ENCODE measurements at places on chromosomes 5 and 9.

DNA sequence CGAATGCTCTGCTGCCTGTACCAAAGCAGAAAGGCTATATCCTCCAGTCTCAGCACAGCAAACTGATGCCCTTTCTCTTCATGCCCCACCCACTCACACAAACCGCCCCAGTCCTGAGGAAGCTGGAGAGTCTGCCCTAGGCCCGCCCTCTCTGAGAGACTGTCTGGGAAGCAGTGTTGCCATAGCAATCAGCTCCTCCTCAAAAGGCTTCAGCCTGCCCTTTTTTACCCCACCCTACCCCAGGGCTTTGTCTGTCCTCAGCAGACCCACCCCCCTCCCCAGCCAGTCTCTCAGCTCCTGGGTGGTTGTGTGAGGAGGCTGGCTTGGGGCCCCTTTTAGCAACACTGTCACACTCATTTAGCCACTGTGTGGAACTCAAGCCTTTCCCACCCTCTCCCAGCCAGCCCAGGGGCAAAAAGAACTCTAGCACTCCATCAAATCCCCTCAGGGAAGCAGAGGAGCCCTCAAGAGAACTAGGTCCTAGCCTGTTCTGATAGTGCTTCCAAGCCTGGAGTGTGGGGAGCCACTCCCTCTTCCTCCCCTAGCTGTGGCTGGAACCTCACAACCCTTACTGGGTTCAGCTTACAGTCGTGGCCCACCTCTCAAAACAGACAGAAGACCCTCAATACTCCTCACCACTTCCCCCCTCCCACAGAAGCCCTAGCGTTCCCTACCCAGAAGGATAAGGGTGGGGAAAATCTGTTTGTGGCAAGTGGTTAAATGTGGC lies 1.4 kb downstream of the ATOSB start:
- no peak for DNase-seq

DNA sequence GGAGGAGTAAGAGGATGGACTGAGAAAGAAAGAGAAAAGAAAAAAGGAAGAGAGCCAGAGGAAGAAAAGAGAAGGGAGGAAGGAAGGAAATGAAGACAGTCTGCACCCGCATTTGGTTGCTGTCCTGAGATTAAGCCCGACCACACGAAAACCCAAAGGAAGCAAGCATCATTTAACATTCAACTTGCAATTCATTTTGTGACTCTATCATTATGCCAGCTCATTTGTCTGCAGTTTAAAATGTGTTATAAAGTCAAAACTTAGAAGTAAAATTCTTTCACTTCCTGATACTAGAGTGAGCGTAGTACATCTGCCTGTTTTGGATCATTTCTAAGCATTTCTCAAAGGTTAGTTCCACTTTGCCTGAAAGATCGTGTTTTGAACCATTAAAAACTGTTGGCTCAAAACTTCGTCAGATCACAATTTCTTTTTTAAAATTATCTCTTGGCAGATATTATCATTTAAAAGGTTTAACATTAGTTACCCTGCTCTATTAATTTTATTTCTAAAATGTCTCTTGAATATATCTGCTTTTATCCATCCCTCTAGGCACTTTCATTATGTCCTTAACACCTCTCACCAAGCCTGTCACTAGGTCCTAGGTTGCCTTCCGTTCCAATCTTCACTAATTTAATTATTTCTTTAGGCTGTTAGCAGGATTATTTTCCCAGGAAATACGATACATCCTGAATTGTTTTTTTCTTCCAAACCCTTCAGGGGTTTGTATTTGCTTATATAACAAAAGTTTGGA lies 240.9 kb downstream of the TLE4 start:
- DNase-seq, result no peak

DNA sequence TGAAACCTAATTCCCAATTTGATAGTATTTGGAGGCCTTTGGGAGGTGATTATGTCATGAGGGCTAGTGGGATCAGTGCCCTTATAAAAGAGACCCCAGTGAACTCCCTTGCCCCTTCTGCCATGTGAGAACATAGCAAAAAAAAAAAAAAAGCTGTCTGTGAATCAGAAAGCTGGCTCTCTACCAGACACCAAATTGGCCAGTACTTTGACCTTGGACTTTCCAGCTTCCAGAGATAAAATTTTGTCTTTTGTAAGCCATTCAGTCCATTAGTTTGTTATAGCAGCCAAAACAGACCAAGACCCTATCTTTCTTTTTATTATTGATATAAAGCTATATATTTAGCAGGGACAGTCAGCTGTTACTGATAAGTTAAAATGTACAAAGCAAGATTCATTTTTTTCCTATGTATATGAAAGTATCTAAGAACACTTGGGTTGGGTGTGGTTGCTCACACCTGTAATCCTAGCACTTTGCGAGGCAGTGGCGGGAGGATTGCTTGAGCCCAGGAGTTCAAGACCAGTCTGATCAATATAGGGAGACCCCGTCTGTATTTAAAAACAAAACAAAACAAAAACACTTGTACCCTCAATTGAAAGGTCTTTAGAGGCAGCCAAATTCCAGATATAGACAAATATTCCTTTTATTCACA lies 8.1 kb upstream of the C5orf24 start:
- no peak for DNase-seq

DNA sequence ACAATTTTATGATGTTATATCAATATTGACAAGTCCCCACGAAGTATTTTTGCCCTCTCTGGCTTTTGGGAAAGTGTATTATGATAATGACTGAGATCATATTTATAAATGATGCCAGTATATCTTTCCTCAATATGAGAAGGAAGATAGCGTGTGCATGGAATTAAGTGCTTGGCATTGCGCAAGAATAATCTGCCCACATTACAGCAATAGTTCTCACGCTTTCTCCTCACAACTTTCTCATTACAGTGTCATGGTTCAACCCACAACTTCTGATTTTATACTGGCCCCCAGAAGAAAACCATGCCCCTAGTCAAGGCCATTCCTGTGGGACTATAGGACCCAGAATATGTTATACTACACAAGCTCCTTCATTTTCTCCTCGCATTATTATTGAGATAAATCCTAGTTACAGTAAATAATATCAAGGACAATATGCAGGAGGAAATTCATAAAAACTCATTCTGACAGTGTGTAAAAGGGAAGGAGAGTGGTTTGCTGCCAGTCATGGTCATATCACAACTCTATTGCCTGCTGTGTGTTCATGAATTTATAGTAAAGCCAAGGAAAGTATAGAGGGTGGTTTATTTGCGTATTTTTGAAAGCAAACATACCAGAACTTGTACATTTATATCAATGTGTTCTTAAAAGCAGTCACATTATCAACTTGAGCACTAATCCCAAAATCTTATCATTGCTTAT lies 114.1 kb downstream of the PIK3R1 start:
- DNase-seq, result no peak

- no peak for DNase-seq
Observed at GRCh38 chr9:801399-802071, 40.0 kb upstream of the DMRT1 start.

GRCh38 chr5:116576053-116576713 lies 1.6 kb upstream of the SEMA6A start:
- peak; percentile 70 for DNase-seq

GRCh38 chr9:26210338-26210851 lies 532.2 kb upstream of the TUSC1 start:
- DNase-seq, result peak; percentile 18

GRCh38 chr5:95668728-95669127 lies 14.1 kb downstream of the SPATA9 start:
- no peak for DNase-seq

- DNase-seq, result peak; percentile 10
Observed at GRCh38 chr5:136457390-136458013, 92.2 kb upstream of the TRPC7 start.

GRCh38 chr5:9239071-9239470 lies 306.8 kb downstream of the SEMA5A start:
- no peak for DNase-seq

GRCh38 chr9:69308206-69308931 lies 16.6 kb upstream of the ENTREP1 start:
- no peak for DNase-seq

- no peak for DNase-seq
Observed at GRCh38 chr5:144201588-144201987, 30.9 kb downstream of the KCTD16 start.

- no peak for DNase-seq
Observed at GRCh38 chr9:90813046-90813445, 11.4 kb downstream of the SYK start.

GRCh38 chr5:102879741-102880140 lies 124.6 kb downstream of the PAM start:
- DNase-seq, result no peak

GRCh38 chr9:4243113-4243512 lies 56.8 kb downstream of the GLIS3 start:
- no peak for DNase-seq

GRCh38 chr9:83444110-83444509 lies 94.1 kb downstream of the FRMD3 start:
- no peak for DNase-seq

DNA sequence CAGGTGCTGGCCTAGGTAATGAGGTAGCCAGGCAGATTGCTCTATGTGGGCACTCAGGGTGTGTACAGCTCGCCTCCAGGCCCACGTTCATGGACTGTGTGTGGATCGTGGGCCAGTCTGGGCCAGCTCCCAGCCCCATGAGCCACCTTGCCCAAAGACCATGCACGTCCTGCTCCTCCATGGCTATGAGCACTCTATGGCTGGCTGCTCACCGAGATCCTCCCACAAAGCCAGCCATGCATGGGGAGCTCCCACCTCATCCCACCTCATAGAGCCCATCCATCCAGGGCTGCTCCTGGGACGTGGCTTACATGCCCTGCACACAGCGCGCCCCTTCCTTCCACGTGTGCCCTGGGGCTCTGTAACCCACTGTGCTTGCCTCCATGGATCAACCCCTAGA lies 262.5 kb upstream of the IRX1 start:
- no peak for DNase-seq

DNA sequence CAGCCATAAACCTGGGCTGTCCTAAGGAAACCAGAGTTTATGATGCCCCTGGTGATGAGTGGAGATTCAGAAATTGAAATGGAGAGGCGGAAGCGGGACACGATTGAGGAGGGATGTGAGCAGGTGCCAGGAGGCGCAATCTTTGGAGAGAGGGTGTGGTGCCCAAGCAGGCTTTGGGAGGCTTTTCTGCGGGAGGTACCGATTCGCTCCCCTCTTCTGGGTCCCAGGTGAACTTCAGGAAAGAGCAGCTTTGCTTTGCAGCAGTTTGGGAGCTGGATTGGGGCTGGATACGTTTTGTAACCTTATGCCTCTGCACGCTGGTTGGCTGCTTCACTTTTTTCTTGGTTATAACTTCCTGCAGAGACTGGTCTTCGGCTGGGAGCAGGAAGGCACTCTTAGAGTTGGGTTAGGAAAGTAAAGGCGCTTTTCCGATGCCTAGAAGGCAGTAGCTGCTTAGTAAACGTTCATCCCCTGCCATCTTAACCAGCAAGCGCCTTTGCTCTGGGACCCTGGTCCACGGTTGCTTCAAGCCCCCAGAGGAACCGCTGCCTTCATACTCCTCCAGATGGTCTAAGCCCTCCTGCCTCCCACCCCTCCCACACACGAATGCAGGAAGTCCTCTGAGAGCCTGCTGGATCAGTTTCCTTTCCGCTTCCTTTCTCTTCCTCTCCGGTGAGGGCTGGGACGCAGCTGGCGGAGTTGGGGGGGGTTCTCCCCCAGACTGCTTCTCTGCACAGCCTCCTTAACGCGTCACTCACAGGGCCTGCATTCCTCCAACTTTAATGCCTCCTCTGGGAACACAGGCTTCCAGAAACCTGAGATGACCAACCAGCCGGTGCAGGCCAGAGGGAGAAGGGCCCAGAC lies 15.2 kb upstream of the NEK6 start:
- no peak for DNase-seq

DNA sequence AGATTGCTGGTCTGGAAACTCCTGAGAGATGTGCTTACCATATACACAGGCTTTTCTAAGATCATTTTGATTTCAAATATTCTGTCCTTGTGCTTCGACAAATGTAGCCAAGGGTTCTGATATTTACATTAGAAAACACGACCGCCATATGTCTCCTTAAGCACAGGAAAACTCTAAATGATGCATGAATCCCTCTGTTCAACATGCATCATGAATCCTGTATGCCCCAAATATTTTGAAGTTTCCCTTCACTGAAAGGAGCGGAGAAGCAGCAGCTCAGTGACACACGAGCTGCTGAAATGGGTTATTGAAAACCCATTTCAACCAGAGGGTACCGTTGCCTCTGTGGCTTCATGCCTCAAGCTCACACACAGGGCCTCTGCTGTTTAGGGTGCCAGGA lies 74.4 kb downstream of the NREP start:
- no peak for DNase-seq

GRCh38 chr9:106481013-106481609 lies 381.9 kb upstream of the ZNF462 start:
- DNase-seq, result no peak

- no peak for DNase-seq
Observed at GRCh38 chr5:144072518-144072927, 97.9 kb downstream of the YIPF5 start.

DNA sequence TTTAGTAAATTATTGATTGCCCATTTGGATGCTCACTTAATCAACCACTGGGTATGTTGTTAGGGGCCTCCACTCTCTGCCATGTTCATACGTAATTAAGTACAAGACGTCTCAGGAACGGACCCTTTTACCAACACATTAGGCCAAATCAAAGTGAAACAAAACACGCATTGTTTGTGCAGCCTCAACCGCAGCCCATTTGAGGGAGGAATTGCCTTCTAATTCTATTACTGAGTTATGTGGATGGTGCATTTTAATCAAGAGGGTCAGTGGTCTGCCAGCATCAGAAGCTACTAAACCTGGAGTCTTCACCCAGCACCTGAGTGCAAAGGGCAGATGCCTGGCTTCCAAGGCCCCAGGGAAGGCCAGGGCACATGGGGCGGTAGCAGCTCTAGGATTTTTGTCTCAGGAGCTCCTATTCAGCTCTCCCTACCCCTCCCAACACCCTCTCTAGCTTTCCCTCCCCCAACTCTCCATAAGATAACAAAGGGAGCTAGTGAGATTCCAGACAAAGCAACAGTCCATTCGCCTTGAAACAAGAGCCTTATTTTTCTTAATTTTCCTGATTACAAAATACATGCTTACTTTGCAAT lies 7.9 kb upstream of the MED27 start:
- no peak for DNase-seq

- peak; percentile 10 for DNase-seq
Observed at GRCh38 chr5:124193371-124193789, 553.1 kb downstream of the ZNF608 start.

- no peak for DNase-seq
Observed at GRCh38 chr5:95916687-95917085, 45.0 kb downstream of the ELL2 start.

GRCh38 chr9:136488247-136489214 lies 5.7 kb upstream of the SEC16A start:
- no peak for DNase-seq

DNA sequence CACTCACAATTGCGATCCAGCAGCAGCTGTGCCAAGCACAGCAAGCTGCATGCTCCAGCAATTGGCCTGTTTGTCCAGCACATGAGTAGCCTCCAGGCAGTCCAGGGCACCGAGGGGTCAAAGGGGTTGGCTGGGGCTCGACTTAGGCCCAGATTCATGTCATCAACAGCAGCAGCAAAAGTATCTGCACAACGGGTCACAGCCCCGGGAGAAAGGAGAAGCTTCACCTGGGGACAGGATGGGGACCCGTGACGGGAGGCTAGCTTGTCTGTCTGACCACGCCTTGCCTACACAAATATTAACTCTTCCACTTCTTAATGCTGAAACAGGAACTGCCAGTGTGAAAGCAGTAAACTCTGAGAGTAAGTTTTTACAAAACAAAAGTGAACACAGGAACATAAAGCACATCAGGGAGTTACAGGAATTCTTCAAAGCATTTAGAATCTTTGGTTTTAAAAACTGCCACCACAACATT lies 191.2 kb downstream of the PIK3R1 start:
- DNase-seq, result no peak

- no peak for DNase-seq
Observed at GRCh38 chr9:97704851-97705250, 7.7 kb upstream of the XPA start.
